ENCODE measurements at places on chromosomes 12 and 14.

GRCh38 chr12:24615967-24616411, 332.9 kb downstream of the BCAT1 start:
- DNase-seq, result no peak

- DNase-seq, result no peak
Measured at GRCh38 chr12:87246726-87247125, 782.5 kb downstream of the C12orf50 start.

- no peak for DNase-seq
Measured at GRCh38 chr12:91507754-91508153, 325.1 kb upstream of the DCN start.

DNA sequence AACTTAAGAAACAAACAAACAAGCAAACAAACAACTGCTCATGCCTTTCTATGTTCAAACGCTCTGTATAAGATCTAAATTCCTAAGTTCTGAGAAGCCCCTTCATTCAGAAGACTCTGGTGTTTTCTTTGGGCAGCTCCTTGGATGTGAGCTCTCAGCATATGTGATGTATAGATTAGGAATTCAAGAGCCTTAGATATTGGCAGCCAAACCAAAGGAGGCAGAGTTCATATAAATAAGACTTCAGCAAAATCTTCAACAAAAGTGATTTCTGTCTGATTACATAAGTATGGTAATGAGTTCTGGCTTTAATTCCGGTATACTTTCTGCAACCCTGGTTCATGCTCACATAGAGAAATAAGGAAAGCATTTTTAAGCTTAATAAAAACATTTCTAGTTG, 145.6 kb downstream of the DYRK2 start:
- DNase-seq, result no peak

DNA sequence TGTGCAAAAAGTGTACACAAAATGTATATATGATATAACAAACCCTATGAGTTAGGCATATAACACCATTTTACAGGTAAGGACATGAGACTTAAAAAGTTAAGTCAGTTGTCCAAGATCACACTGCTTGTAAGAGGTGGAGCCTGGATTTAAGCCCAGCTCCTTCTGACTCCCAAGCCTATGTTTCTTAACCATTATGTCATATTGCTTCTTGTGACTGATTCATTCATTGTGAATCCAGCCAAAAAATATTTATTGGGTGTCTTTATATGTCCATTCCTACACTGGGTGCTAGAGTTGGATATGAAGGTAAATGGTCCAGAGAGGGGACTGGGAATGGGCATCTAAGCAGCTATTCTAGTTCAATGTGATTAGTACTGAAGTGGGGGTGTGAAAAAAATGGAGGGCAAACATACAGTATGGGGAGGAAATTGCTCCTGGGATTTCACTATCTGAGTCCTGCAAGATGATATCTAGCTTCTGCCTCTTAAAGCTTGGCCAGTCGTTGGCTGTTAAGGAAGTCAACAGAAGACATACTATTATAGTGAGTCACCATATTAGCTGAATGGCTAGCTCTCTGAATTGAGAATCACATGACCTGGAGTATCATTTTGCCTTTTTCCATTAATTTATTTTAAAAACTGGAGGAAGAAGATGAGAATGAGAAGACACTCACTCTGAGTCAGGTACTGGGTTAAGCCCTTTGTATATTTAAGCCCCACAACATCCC, 28.8 kb downstream of the PAX9 start:
- no peak for DNase-seq

GRCh38 chr12:105177208-105177607, 58.8 kb downstream of the APPL2 start:
- DNase-seq, result no peak

GRCh38 chr12:83404521-83404920, 717.8 kb downstream of the TMTC2 start:
- no peak for DNase-seq

GRCh38 chr14:74954947-74955228, 509 bp downstream of the PGF start:
- no peak for DNase-seq

- DNase-seq, result no peak
Measured at GRCh38 chr14:49915085-49915484, 22.2 kb downstream of the ARF6 start.

GRCh38 chr12:81128930-81129554, 51.2 kb downstream of the ACSS3 start:
- no peak for DNase-seq

DNA sequence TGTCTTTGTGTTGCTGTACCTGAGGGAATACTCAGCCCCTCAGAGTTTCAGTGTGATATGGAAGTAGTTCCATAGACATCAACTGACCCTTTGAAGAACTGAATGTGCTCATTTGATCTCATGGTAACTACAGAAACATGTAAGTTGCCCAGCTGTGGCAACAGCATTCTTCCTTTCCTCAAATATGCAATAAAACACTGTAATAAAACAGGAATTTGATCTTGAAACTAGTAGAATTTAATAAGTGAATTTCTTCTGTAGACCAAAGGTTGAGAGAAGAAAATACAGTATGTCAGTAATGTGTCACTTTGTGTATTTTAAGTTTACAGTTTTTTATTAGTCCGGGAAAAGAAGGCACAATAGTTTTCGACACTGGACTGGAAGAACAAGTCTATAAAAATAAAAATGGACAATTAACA, 31.9 kb downstream of the KCTD10 start:
- DNase-seq, result no peak

DNA sequence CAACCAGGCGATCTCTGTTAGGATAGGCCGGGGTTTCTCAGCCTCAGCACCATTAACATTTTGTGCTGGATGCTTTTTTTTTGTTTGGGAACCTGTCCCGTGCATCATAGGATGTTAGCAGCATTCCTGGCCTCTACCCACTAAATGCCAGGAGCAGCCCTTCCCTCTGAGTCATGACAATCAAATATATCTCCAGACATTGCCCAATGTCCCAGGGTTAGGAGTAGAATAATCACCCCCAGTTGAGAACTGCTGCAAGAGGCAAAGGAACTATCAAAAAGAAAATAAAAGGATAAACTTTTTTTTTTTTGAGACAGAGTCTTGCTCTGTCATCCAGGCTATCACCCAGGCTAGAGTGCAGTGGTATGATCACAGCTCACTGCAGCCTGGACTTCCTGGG, 76.0 kb downstream of the ACACB start:
- no peak for DNase-seq

GRCh38 chr12:113955109-113955970, 10.8 kb downstream of the RBM19 start:
- DNase-seq, result no peak
